NCI-H1436 treated with DMSO at 0.1 percent for 48 hours (cell line): ENCODE measurements at places on chromosomes 13 and 19.

- DNase-seq: no peak
Observed at GRCh38 chr19:11699931-11700794, 38.6 kb downstream of the ZNF823 start.

- no peak for DNase-seq
Observed at GRCh38 chr13:20182231-20182846, 10.4 kb downstream of the GJB2 start.

DNA sequence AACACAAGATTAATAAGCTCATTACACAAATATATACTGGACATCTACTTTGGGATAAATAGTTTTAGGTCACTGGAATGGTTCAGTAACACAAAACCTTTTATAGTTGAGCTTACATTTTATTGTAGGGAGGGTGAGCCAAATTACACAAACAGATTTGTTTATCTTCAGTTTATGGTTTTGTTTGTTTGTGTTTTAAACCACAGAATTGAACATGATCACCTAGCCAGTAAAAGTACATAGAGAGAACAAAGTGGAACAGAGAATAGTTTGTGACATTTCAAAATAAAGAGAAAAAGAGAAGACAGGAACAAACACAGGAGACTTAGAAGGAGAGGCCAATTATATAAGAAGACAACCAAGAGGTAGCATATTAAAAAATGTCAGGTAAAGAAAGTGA is 1930.2 kb upstream of the PCDH20 start:
- DNase-seq: no peak

GRCh38 chr13:42895776-42896175 is 96.3 kb downstream of the EPSTI1 start:
- DNase-seq: no peak

GRCh38 chr13:87671753-87672605 is 808 bp downstream of the SLITRK5 start:
- no peak for DNase-seq

- no peak for DNase-seq
Observed at GRCh38 chr13:59691501-59692066, 472.1 kb downstream of the DIAPH3 start.

DNA sequence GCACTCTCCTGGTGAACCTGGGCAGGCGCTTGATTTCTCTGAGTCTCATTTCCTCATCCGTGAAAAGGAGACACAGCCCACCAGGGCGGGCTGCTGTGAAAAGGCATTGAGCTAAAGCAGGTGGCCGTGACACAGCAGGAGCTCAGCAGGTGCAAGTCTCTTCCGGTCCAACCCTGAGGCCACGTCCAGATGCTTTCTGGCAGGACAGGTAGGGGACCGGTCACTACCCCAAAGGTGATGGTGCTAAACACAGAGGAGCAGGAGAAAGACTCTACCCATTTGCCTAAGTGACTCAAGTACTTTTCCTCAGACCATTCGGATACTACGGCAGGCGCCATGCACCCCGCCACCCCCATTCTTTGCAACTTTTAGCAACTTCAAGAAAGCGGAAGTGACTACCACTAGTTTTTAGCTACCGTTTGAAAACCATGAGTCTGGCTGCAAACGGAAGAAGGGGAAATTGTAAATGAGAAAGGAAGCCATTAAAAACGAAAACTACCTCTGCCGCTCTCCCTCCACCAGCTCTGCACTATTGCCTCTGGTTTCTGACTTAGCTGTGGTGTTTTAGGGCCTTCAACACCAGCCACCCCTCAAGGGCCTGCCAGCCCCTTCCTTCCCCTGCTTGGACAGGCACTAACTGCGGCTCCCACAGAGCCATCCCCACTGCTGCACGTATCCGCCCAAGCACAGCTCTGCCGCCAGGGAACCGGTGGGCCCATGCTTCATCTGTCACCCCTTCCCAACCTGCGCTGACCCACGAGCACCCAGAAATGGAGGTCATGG is 4.8 kb downstream of the PPP6R1 start:
- DNase-seq: no peak

DNA sequence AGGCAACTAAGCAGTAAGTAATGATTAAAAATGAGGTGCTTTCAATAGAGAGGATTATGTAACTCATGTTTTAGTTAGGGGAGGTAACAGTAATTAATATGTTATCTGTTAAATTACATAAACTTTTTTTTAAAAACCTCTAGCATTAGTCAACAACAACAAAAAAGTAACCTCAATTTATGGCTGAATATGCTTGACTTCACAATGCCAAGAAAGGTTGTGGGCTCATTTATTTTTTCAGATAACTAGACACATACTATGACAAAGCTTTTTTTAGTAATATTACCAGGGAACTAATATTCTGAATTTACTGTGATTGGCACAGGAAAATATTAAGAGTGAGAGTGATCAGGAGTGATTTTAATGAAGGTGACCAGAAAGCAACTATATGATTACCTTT is 54.9 kb downstream of the KCNRG start:
- no peak for DNase-seq

- DNase-seq: no peak
Observed at GRCh38 chr13:46686171-46686570, 110.8 kb downstream of the ESD start.

- no peak for DNase-seq
Observed at GRCh38 chr13:105625691-105626090, 909.8 kb downstream of the EFNB2 start.

DNA sequence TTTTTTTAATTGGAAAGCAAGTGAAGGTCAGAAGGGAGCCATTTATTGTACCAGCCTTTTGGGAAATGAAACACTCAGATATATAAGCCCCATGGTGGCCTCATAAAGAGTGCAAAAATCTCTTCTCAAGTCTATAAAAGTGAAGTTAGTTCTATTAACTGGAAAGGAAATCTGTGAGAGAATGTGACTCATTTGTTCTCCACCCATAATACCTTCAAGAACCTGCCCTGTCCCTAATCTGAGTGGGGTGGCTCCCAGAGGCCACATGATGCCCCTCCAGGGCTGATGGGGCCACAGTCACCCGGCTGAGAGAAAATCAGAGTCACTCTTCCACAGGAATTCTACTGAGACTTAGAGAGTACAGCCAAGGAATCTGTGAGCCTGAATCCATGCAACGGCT is 65.8 kb upstream of the SERP2 start:
- DNase-seq: no peak

GRCh38 chr13:112903606-112904195 is 65.3 kb upstream of the MCF2L start:
- no peak for DNase-seq

GRCh38 chr13:105121221-105121620 is 1414.2 kb downstream of the EFNB2 start:
- DNase-seq: no peak

- DNase-seq: no peak
Observed at GRCh38 chr13:73072239-73072900, 13.6 kb downstream of the KLF5 start.

DNA sequence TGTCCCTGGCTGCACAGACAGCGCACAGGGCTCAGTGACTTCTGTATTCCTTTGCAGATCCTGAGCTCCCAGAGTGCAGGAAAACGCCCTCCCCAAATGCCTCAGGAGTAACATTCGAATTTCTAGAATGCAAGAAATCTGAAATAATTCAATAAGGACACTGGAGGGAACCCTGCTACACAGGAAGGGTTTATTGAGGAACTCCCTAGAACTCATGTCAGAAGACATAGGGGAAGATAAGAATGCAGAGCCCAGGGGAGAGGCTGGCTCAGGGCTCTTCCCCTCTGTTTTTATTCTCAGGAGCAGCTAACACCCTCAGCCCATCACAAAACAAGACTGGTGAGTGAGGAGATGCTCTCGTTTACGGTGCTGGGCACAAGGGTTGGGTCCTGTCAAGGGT is 6.8 kb downstream of the LILRA1 start:
- DNase-seq: no peak

- no peak for DNase-seq
Observed at GRCh38 chr19:6925386-6925785, 38.0 kb downstream of the ADGRE1 start.

GRCh38 chr19:55339889-55340783 is 460 bp downstream of the KMT5C start:
- DNase-seq: no peak

- DNase-seq: no peak
Observed at GRCh38 chr13:98370806-98371515, 193.9 kb upstream of the RNF113B start.

- DNase-seq: no peak
Observed at GRCh38 chr13:41985788-41986508, 25.0 kb upstream of the VWA8 start.

- DNase-seq: no peak
Observed at GRCh38 chr13:114104655-114105520, 27.5 kb downstream of the RASA3 start.

GRCh38 chr19:10260141-10260584 is 8.1 kb downstream of the MRPL4 start:
- DNase-seq: no peak

DNA sequence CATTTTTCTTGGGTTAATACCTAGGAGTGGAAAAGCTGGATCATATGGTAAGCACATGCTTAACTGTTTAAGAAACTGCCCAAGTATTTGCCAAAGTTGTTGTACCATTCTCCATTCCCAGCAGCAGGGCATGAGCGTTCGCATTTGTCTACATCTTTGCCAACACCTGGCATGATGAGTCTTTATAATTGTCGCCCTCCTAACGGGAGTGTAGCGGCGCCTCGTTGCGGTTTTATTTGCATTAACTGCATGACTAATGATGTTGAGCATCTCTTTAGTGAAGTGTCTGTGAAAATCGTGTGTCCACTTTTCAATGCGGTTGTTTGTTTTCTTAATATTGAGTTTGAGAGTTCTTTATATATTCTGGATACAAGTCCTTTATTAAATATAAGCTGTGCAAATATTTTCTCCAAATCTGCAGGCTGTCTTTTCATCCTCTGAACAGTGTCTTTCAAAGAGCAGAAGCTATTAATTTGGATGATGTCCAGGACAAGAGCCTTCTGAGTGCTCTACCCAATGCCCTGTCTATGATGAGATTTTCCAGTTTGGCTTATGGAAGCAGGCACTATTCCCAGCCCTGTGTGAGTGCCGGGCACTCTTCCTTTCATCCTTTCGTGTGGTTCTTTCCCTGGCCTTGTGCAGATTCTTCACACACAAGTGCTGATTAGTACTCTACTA is 202.0 kb downstream of the FOXO1 start:
- no peak for DNase-seq

DNA sequence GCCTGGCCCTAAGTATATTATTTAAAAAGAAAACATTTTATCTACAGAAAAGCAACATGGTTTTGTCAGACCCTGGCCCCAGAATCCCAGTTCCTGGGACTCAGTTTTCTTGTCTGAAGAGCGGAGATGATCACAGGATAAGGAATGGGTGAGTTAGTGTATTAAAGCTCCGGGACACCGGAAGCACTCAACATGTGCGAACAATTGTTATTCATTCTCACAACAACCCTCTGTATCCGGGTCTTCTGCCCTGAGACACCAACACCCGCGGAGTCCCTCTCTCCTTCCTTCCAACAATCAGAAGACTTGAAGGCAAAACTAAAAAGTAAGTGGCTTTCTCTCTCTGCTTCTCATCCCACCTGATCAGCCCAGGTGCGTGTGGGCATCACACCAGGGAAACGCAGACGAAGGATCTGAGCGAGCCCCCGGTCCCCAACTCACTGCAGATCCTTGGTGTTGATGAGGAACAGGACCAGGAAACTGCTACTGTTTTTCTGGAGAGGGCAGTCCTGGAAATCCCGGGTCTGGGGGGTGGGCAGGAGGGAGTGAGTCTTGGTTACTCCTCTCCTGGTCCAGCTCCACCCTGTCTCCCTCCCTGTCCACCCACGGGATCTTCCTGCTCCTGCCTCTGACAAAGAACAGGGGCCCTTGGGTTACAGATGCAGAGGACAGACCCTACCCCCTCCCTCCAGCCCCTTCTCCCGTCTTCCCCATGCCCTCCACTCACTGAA is 2.0 kb downstream of the GPR108 start:
- no peak for DNase-seq

- no peak for DNase-seq
Observed at GRCh38 chr13:105790923-105791322, 744.5 kb downstream of the EFNB2 start.

DNA sequence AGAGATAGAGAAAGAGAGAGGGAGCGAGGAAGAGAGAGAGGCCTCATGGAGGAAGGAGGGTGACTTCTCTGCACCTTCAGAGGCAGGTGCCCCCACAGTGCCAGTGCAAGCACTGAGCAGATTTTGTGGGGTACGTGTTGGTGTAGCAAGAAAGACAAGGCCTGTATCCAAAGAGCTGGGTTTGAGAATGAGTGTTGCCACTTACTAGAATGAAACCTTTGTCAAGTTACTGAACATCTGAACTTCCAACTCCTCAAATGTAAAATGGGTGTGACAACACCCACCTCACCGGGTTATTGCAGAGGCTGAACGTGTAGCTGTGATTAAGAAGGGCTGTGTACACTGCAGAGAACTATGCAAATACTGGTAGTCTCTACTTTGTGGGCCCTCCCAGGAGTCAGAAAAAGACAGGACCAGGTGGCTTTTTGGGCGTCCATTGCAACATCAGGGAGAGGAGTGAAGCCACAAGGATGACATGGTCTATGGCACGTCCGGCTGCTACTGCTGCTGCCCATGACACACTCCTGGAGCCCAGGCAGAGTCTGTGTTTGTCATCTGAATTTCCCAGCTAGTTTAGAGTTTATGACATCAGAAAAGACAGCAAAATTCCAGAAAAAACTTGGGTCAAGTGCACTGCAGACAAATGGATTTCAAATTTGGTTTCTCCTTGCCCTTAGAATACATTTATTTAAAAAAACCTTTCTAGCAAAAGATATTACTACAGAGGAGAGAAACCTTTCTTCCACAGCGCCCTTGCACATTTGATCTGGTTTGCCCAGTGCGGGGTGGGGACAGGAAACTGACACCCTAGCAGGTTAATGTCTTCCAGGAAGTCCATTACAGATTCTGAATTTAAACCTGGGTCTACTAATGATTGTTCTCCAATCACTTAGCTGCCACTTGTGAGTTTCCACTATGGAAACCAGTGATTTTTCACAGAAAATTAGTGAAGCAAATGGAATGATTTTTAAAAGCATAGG is 54.0 kb upstream of the ATP12A start:
- DNase-seq: no peak

DNA sequence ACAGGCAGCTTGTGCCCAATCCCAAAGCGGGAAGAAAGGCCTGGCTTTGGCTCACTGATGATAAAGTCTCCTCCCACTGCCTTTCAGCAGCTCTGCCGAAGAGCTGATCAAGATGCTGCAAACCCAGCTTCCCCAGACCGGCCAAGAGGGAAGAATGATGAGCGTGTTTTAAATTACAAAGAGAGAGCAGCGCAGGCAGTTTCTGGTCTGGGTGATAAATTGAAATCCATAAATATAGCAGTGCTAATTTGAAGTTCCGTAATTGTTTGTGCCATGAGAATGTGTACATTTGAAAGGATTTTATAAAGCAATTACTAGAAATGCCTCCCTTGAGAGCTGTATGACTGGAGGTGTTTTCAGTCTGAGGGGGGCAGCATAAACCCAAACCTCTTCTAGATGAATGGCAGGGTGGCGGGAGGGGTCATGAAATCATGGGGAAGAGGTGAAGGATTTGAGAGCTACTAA is 171.8 kb downstream of the STK24 start:
- DNase-seq: peak; percentile 84

- DNase-seq: no peak
Observed at GRCh38 chr13:43804461-43805070, 17.8 kb upstream of the ENOX1 start.

GRCh38 chr13:100561599-100562204 is 26.9 kb downstream of the GGACT start:
- no peak for DNase-seq
